Occipital lobe (tissue), 3 donors: ENCODE measurements at places on chromosomes 5 and 9.

- no peak for DNase-seq
Measured at GRCh38 chr5:99368726-99369125, 439.9 kb upstream of the CHD1 start.

- DNase-seq = no peak
Measured at GRCh38 chr9:107221321-107221720, 61.8 kb upstream of the RAD23B start.

- DNase-seq = no peak
Measured at GRCh38 chr5:39360471-39361111, 3.7 kb downstream of the C9 start.

- no peak for DNase-seq
Measured at GRCh38 chr5:172129256-172129910, 58.6 kb downstream of the STK10 start.

GRCh38 chr5:160105686-160106360, 13.4 kb downstream of the PWWP2A start:
- no peak for DNase-seq

DNA sequence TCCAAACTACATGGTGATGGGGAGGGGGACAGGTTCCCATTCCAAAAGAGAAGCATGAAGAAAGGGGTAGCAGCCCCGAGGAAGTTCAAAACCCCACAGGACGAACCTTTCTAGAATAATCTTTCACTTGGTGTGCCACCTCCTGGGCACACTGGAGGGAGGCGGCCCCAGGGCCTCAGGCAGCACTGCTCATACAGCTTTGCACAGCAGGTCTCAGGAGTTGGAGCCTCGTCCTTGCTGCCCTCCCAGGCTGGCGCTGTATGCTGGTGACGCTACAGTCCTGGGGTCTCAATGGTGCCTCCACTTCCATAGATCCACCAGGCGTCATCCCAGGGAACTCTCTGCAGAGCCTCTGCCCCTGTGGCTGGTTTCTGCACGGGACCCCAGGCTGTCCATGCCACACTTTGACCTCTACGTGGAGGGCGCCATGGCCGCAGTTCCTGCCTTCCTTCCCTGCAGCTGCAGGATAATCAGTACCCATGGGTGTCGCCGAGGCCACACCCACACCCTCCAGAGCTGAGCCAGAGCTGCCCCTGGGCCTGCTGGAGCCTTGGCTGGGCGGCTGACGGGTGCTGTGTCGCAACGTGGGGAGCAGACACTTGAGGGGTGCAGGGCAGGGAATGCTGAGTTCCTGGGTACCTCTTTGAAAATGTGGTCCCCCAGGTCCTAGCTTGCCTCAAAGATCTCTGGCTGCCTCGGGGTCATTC, 95.3 kb downstream of the COL5A1 start:
- DNase-seq = no peak

DNA sequence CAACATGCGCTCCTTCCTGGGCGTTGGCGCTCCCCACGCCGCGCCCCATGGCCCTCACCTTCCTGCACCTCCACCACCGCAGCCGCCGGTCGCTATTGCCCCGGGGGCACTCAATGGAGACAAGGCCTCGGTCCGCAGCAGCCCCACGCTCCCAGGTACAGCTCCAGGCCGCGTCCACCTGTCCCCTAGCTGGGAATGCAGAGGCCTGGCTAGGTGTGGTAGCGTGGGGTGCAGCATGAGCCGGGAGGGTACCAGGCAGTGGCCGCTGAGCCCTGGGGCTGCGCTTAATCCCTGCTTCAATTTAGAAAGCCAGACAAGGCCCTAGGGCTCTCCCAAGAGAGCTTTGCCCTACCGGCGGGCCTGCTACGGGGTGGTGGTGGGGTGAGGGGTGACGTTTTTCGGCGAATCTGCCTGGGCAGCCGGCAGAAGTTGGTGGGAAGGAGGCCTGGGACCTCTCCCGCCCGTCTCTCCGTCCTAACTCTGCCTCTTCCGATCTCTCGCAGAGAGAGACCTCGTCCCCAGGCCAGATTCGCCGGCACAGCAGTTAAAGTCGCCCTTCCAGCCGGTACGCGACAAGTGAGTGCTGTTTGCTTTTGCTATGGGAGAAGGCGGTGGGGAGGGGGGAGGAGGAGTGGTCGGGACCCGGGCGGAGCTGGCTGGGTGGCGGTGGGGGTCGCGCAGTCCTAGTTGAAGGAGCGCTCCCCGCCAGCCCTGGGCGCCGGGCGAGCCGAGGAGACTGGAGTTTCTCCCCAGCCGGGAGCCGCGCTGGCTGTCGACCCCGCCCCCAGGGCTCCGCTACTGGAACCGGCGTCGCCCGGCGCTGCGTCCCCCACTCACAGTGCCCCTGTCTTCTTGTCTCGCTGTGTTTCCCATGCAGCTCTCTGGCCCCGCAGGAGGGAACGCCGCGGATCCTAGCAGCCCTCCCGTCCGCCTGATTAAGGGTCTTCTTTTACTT, 4.8 kb downstream of the IRX1 start:
- no peak for DNase-seq

GRCh38 chr5:127428276-127428675, 89.2 kb upstream of the PRRC1 start:
- DNase-seq = no peak

DNA sequence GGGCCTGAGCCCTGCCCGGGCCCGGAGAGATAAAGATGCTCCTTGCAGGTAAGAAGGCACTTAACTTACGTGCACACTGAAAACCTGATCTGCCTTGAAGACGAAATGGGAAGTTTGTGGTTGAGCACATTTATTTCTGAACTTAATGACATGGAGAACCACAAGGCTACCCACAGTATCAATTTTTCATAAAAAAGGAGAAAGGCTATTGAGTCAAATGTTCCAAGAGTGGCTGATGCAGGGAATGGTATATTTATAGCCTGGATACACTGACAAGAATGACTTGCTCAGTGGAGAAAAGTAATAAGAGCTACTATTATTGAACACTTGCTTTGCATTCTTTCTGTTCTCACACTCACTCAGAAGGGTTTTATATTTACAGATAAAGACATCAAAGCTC, 419.3 kb downstream of the ACTL7B start:
- DNase-seq = no peak

DNA sequence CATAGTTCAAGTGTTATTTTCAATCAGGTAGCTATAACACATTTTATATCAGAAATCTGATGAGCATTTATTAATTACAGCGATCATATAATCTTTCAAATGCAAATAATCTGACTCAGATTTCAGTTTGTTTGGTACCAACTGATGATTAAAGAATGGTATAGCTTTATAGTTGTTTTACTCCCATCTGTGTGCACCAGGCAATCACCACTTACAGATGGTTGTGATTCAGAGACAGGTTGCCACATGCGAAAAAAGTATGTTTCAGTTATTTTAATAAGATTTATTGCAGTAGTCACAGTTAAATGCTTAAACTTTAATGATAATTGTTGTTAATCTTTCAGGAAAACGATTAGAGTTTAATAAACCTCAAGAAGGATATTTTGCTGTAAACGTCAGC, 155.1 kb upstream of the ARRDC3 start:
- DNase-seq = no peak

DNA sequence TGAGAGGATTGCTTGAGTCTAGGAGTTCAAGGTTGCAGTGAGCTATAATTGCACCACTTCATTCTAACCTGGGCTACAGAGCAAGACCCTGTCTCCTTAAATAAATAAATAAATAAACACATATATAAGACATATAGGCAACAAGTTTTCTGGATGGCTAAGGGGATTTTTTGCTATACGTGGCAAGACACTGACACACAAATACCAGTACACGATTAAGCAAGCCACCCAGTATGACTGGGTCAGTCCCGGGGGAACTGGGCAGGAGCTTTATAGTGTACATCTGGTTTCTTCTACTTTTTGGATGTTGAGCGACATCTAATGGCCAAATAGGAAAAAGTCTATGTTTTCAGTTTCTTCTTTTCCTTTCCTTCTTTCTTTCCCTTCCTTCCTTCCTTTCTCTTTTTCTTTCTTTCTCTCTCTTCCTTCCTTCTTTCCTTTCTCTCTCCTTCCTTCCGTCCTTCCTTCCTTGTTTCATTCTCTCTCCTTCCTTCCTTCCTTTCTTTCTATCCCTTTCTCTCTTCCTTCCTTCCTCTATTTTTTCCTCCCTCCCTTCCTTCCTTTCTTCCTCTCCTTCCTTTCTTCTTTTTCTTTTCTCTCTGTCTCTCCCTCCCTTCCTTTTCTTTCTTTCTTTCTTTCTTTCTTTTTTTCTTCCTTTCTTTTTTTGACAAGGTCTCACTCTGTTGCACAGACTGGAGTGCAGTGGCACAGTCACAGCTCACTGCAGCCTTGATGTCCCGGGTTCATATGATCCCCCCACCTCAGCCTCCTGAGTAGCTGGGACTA, 47.0 kb upstream of the PLIN2 start:
- DNase-seq = no peak

- no peak for DNase-seq
Measured at GRCh38 chr9:113578882-113579282, 115.4 kb downstream of the RGS3 start.
